Neural crest cell (in vitro differentiated cells): ENCODE measurements at places on chromosomes 16 and 17. TPM values are rescaled to one million over a fixed set of nuclear protein-coding genes. Genes with fewer than 3 reads are reported as not detected.

GRCh38 chr16:84455031-84455430, 49.4 kb downstream of the MEAK7 start:
- H3K27me3 ChIP-seq = no peaks in the 10 kb centered on the region
- no peak overlapping the region for H3K4me3 ChIP-seq
- no peak overlapping the region for H3K27ac ChIP-seq
- peaks cover 7% of the 10 kb centered on the region for H3K36me3 ChIP-seq

DNA sequence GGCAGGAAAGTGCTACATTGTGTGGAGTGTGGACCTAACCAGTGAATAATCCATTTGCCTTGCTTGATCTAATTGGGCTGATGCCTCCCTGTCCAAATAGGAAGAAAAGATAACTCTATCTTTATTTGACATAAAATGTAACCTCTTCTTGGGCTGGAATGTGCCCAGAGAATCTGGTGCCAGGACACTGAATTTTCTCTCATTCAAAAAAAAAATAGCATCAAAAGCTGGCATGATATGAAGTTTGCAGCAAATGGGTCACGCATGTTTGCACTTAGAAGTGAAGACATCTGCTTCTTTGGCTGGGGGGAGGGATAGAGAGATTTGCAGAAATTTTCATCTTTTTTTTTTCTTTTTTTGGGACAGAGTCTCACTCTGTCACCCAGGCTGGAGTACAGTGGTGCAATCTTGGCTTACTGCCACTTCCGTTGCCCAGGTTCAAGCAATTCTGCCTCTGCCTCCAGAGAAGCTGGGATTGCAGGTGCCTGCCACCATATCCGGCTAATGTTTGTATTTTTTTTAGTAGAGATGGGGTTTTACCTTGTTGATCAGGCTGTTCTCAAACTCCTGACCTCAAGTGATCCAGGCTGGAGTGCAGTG, 478.2 kb upstream of the EEF2KMT start:
- no peaks in the 10 kb centered on the region for H3K4me1 ChIP-seq

The QRICH2 gene
- 10.6 and 12.3 TPM in 2 replicates for total RNA-seq

The BCL7C gene
- total RNA-seq = 35.9 and 38.4 TPM in 2 replicates

DNA sequence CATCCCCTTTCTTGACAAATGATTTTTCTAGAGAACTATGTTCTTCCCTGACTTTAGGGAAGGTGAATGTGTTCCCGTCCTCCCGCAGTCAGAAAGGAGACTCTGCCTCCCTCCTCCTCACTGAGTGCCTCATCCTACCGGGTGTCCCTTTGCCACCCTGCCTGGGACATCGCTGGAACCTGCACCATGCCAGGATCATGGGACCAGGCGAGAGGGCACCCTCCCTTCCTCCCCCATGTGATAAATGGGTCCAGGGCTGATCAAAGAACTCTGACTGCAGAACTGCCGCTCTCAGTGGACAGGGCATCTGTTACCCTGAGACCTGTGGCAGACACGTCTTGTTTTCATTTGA, 7.4 kb downstream of the NAT9 start:
- peaks cover 25% of the 10 kb centered on the region for H3K4me1 ChIP-seq
- H3K27me3 ChIP-seq = no peaks in the 10 kb centered on the region
- H3K27ac ChIP-seq = peak overlapping the region; percentile 96
- peak overlapping the region; percentile 28 for H3K4me3 ChIP-seq
- no peak for DNase-seq
- peaks cover 9% of the 10 kb centered on the region for H3K36me3 ChIP-seq

GRCh38 chr16:4393240-4393600, 21.6 kb downstream of the VASN start:
- H3K27ac ChIP-seq = no peak overlapping the region
- no peak overlapping the region for H3K4me3 ChIP-seq
- peaks cover 20% of the 10 kb centered on the region for H3K4me1 ChIP-seq

The ZNF750 gene
- total RNA-seq = not detected in 2 replicates

The NRN1L gene
- 1.0 TPM in 1 of 2 replicates, not detected in the other for total RNA-seq

GRCh38 chr17:6135996-6136395, 65.8 kb downstream of the WSCD1 start:
- no peak overlapping the region for H3K4me3 ChIP-seq
- DNase-seq = no peak
- no peaks in the 10 kb centered on the region for H3K36me3 ChIP-seq
- peaks cover 27% of the 10 kb centered on the region for H3K4me1 ChIP-seq

The KIF19 gene
- total RNA-seq = 0.25 and 0.63 TPM in 2 replicates

The ZNF267 gene
- 13.6 and 15.0 TPM in 2 replicates for total RNA-seq

DNA sequence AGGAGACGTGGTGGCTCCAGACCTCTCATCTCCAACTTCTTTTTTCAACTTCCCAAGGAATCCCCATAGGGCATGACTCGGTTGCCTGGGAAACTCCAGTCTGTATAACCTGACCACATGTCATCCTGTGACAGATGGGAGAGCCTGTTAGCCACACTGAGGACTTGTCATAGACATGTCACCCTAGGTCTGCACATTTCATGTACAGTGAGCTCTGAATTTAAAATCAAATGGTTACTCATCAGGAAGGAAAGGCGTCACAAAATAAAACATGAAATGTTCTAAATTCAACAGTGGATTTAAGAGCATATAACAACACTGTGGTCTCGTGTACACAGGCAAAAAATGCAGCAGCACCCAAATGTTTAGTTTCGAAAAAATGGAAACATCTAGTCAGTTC, 22.2 kb upstream of the ADAMTS18 start:
- no peak for DNase-seq
- peaks cover 12% of the 10 kb centered on the region for H3K4me1 ChIP-seq
- peaks cover 9% of the 10 kb centered on the region for H3K27me3 ChIP-seq
- H3K36me3 ChIP-seq = no peaks in the 10 kb centered on the region
- no peak overlapping the region for H3K4me3 ChIP-seq

GRCh38 chr17:17466511-17466910, 10.3 kb upstream of the MED9 start:
- H3K4me3 ChIP-seq = no peak overlapping the region
- peaks cover 33% of the 10 kb centered on the region for H3K27me3 ChIP-seq
- no peaks in the 10 kb centered on the region for H3K36me3 ChIP-seq
- no peak for DNase-seq
- H3K27ac ChIP-seq = no peak overlapping the region

DNA sequence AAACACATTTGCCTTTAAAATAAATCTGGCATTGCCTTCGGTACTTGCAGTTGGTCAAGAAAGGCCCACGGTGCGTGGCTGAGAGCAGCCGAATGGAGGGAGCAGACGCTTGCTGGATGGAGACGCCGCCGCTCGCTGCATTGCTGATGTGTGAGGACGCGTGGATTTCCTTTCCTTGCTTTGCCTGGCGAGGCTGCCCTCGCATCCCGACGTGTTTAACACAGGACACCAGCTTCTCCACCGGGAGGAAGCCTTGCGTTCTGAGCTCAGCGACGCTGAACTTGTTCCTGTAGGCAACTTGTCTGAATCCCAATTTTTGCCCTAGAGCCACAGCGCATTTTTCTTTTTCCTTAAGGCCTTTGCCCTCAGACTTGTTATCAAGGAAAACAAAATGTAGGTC, 45.8 kb downstream of the COX4I1 start:
- H3K27me3 ChIP-seq = peaks cover 22% of the 10 kb centered on the region
- no peak for DNase-seq
- H3K4me3 ChIP-seq = no peak overlapping the region

- DNase-seq = no peak
- no peak overlapping the region for H3K4me3 ChIP-seq
- peaks cover 5% of the 10 kb centered on the region for H3K36me3 ChIP-seq
- H3K4me1 ChIP-seq = peaks cover 9% of the 10 kb centered on the region
- H3K27ac ChIP-seq = no peak overlapping the region
Measured at GRCh38 chr16:3655396-3656159, 1.1 kb downstream of the DNASE1 start.

- H3K27ac ChIP-seq = no peak overlapping the region
- H3K36me3 ChIP-seq = no peaks in the 10 kb centered on the region
- H3K27me3 ChIP-seq = no peaks in the 10 kb centered on the region
- no peak for DNase-seq
- H3K4me1 ChIP-seq = no peaks in the 10 kb centered on the region
Measured at GRCh38 chr17:38550661-38551060, 55.1 kb downstream of the SRCIN1 start.

The SLC7A6OS gene
- 21.3 and 23.8 TPM in 2 replicates for total RNA-seq

GRCh38 chr16:3158510-3159314, 23.9 kb downstream of the ZNF213 start:
- peaks cover 29% of the 10 kb centered on the region for H3K4me1 ChIP-seq
- no peaks in the 10 kb centered on the region for H3K36me3 ChIP-seq
- peaks cover 58% of the 10 kb centered on the region for H3K27me3 ChIP-seq
- peak overlapping the region; percentile 57 for H3K27ac ChIP-seq
- peak; percentile 69 for DNase-seq

DNA sequence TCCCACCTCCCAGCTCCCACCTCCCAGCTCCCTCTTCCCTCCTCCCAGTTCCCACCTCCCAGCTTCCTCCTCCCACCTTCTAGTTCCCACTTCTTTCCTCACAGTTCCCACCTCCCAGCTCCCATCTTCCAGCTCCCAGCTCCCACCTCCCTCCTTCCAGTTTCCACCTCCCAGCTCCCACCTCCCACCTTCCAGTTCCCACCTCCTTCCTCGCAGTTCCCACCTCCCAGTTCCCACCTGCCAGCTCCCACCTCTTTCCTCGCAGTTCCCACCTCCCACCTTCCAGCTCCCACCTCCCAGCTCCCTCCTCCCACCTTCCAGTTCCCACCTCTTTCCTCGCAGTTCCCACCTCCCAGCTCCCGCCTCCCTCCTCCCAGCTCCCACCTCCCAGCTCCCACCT, 10.4 kb upstream of the MC1R start:
- H3K27ac ChIP-seq = no peak overlapping the region
- no peaks in the 10 kb centered on the region for H3K27me3 ChIP-seq
- H3K4me3 ChIP-seq = no peak overlapping the region

GRCh38 chr16:75618780-75619179, 4.3 kb downstream of the ADAT1 start:
- peaks cover 15% of the 10 kb centered on the region for H3K36me3 ChIP-seq
- H3K4me1 ChIP-seq = peaks cover 29% of the 10 kb centered on the region
- H3K27ac ChIP-seq = no peak overlapping the region
- peak overlapping the region; percentile 8 for H3K4me3 ChIP-seq

- DNase-seq = no peak
- H3K27ac ChIP-seq = no peak overlapping the region
- H3K36me3 ChIP-seq = no peaks in the 10 kb centered on the region
Measured at GRCh38 chr16:88616320-88616719, 22.1 kb upstream of the IL17C start.

DNA sequence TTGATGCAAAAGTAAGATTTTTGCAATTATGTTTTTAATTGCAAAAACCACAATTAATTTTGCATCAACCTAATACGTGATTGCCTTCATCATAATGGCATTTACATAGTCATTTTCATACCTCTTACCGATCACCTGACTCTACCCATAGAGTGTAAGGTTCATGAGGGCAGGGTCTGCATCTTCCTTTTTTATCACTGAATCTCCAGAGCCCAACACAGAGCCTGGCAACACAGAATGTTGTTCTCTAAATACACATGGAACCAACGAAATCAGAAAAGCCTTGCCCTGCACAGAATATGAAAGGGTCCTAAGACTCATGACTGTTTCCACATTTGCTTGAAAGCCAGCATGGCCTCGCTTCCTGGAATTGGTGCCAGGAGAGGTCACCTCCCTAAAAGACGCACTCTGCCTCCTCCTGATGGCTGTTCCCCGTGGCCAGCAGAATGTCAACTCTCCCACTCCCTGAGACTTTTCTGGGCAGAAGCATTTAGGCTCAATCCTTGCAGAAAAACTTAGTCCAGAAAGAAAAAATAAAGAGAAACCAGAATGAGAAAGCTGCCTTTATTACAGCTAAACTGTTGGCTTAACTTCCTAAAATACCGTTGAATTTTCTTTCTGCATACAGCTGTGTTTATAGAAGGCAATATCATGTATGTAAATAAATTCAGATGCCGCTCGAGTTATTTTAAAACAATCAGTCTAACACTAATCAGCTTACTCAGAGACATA, 327.8 kb upstream of the MAF start:
- H3K27me3 ChIP-seq = peaks cover 3% of the 10 kb centered on the region
- H3K4me1 ChIP-seq = peaks cover 12% of the 10 kb centered on the region
- no peaks in the 10 kb centered on the region for H3K36me3 ChIP-seq
- H3K4me3 ChIP-seq = no peak overlapping the region

DNA sequence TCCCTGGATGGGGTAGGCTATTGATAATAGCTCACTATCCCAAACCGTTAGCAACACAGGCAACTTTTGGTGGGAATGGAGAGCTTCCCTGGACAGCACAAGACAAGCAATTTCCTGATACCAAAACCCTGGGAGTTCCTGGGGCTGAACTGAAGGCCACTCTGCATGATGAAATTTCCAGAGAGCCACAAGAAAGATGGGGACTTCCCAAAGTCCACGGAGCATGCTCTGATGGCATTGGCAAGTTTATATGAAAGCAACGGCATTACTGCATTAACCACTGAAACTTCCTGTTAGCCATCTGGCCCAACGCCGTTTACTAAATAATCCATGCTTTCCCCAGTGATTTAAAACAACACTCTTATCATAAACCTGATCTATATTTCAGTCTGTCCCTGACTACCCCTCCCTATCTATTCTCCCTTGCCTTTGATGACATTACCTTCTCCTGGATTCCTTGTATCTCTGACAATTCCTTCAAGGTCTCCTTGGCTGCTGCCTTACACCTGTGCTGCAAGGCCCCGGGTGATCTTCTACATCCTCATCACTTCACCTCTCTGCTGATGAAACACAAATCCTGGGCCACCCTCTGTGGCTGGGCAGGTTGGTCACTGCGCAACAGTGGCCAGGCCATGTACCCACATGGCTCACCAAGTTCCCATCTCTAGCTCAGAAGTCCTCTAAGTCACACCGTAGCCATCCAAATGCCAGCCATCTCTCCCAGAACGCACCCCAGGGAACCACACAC, 108.5 kb upstream of the RCVRN start:
- no peak overlapping the region for H3K4me3 ChIP-seq
- peaks cover 17% of the 10 kb centered on the region for H3K4me1 ChIP-seq
- H3K36me3 ChIP-seq = peaks cover 3% of the 10 kb centered on the region
- no peak for DNase-seq

The RDM1 gene
- total RNA-seq = 5.0 and 5.7 TPM in 2 replicates

- H3K36me3 ChIP-seq = no peaks in the 10 kb centered on the region
- H3K27me3 ChIP-seq = peaks cover 37% of the 10 kb centered on the region
- no peak for DNase-seq
- H3K4me3 ChIP-seq = no peak overlapping the region
- H3K4me1 ChIP-seq = peaks cover 6% of the 10 kb centered on the region
Measured at GRCh38 chr17:9842057-9842758, 16.5 kb downstream of the GLP2R start.

The ASGR2 gene
- total RNA-seq = not detected in 2 replicates

DNA sequence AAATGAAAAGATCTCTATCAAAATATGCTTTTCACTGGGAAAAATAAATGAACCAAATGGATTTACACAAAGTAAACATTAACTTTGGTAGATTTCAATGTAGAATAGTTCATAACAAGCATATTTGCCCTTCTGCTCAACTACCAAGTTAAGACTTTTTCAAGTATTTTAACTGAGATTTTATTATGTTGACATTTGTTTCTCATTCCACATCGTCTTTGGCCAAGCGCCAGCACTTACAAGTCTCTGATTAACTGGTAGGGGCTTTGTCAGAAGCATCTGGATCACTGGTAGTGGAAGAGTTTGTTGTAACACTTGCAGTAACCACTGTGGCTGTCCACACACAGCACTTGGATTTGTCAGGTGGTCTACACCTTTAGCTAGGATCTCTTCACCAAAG, 22.9 kb downstream of the SLFN12L start:
- DNase-seq = no peak
- peaks cover 74% of the 10 kb centered on the region for H3K27me3 ChIP-seq
- no peaks in the 10 kb centered on the region for H3K36me3 ChIP-seq
- no peaks in the 10 kb centered on the region for H3K4me1 ChIP-seq
